ENCODE measurements at places on chromosomes 7 and 10.

DNA sequence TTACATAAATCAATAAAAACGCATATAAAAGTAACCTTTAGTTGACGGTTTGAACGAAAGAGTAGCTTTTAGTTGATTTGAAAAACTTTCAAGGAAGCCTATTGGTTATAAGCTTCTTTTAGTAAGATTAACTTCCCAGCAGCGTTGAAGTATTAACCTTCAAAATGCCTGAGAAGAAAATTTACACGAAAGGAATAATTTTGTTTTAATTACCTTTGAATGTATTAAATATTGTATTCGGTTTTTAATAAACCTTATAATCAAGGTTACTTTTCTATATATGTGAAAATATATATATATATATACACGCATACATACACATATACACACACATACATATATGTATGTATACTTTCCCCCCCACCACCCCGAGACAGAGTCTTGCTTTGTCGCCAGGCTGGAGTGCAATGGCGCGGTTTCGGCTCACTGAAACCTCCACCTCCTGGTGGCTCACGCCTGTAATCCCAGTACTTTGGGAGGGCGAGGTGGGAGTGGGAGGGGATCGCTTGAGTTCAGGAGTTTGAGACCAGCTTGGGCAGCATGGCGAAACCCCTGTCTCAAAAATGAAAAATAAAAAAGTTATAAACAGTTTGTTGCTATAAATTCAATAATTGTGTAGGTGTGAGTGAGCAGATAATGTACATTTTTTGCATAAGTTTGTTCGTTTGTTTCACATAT lies 57.6 kb upstream of the EZH2 start:
- DNase-seq = peak; percentile 49

GRCh38 chr7:155737590-155737989 lies 74.7 kb downstream of the SHH start:
- DNase-seq = no peak

- no peak for DNase-seq
These were observed 56.3 kb downstream of the PLXNA4 start for GRCh38 chr7:132519936-132520335.

DNA sequence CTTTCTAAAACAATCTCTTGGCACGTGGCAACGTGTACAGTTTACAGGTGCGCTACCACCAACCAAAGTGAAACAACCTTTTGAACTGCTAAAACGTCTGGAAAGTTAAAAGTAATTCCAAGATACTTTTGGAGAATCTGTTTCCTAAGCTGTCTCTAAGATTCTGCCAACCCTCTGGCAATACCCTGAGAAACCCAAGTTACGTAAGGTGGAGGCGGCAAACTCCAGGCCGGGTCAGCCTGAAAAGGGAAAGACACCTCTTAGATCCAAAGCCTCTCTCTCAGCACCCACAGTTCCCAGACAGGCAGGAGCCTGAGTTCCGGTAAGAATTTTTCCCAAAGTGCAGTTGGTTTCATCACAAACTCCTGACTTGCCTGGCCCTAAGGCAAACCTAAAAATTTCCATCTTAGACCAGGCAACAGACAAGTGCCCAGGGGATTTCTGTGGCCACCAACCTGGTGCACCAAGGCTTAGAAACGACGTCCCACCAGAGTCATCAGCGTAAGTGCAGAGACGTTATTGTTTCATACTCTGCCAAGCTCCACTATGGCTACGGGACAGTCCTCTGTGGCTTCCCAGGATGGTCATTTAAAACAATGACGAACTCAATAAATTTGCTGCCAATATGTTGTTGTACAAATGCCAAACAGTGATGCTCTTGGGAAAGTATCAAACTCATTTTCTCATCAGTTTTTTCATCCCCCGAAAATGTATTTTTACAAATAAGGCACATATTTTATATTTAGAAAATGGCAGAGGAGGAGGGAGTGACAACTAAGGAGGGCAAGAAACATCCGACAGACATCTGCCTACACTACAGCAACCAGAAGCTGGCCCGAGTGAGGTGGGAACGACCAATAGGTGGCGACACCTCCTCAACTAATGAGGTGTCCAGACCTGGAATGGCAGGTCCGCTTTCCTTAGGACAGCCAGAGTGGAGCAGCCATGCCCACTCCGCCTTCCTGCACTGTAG lies 205.8 kb upstream of the FRMD4A start:
- no peak for DNase-seq

GRCh38 chr7:25846722-25847121 lies 305.3 kb upstream of the NFE2L3 start:
- no peak for DNase-seq

- DNase-seq = no peak
These were observed 170.1 kb downstream of the EBF3 start for GRCh38 chr10:129793996-129794395.

- DNase-seq = no peak
These were observed 14.0 kb downstream of the SLC16A9 start for GRCh38 chr10:59695637-59696036.

- DNase-seq = no peak
These were observed 18.8 kb downstream of the CAMK2B start for GRCh38 chr7:44306606-44307005.

DNA sequence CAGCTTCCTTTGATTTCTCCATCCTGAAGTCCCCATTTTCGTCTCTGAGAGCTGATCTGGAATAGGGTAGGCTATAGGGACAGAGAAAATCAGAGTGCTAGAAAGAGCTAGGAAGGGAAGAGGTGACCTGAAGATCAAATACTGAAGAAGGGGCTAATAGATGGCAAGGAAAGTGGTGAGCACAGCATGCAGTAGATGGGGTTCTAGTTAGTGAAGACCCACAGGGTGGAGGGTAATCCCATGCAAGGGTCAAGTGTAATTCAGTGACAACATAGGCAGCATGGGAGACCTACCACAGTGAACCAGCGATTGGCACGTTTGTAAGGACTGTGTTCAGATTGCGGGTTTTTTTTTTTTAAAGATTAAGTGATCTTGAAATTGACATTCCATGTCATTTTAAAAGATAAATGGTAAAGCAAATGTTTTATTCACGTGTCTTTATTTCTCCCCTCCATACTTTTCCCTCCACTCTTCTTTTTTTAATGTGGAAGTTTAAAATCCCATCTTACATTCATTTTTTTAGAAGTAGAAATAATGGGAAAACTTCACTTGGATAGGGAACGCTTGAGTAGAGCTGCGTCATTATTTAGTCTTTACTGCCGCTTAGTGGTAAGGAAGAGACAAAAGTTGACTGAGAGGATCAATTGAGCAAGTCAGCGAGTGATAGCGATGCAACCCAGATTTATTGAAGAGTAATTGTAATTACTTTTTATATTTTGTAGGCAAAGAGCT lies 21.0 kb upstream of the ABI1 start:
- peak; percentile 12 for DNase-seq

GRCh38 chr10:99667108-99667751 lies 7.9 kb downstream of the ENTPD7 start:
- DNase-seq = no peak

- DNase-seq = no peak
These were observed 50.5 kb downstream of the EGFR start for GRCh38 chr7:55069271-55069792.

GRCh38 chr7:2205036-2205780 lies 27.5 kb downstream of the MAD1L1 start:
- no peak for DNase-seq

DNA sequence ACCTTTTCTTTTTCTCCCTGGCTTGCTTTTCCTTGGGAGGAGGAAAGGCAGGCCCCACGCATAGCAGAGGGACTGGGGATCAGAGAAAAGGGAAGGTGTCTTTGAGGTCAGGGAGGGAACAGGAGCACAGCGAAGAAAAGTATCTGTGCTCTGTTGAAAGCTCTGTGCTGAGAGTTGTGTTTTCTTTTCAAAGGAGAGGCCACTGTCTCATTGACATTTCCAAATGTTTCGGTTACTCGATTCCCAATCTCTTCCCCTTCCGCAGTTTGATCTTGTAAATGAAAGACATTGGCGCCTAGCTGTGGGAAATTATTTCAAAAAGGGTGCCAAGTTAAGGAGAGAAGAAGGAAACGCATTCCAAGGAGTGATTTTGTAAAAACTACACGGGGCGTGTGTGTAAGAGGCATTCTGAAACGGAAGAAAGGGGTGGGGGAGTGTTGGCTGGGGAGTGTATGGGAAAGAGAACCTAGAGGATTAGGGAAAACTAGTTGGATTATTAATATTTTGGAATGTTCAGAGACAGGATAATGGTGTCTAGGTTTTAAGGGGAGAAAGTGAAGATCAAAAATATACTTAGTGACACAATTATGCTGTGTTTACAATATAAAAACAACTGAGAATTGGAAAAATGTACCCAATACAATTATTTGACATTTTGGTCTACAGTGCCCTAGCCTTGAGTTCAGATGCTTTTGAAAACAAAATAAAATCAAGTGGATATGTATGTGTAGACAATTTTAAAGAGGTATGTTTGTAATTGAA lies 708 bp downstream of the KLHDC10 start:
- no peak for DNase-seq

DNA sequence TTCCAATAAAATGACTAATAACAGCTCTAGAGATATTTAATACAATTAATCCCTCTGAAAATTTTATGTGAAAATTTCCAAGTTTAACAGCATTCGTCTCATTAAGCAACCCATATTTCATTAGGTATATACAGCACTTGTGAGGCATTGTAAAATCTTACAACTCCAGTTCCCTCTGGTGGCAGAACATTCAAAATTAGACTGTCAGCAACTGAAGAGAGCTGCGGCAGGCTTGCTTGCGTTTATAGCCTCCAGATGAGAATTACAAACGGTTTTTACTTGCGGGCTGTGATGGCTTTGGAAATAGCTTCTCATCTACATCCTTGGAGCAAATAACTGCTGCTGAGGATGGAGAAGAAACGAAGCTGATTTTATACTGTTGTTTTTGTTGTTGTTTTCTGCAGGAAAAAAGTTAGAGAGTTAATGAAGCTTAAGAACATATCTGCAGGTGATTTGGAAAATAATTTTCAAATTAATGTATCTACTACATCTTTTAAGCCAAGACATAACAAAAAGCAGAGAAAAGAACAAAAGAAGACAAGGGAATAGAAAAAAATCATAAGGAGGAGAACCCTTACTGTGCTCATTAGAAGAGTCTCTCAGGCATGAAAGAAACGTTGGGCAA lies 171.3 kb downstream of the MAGI2 start:
- DNase-seq = no peak

- DNase-seq = no peak
These were observed 25.5 kb upstream of the RBM33 start for GRCh38 chr7:155618708-155619633.

GRCh38 chr10:121131426-121132265 lies 280.5 kb downstream of the WDR11 start:
- no peak for DNase-seq

Data from effector memory CD8-positive, alpha-beta T cell (primary cell).